Uterine smooth muscle cell (primary cell): ENCODE measurements at places on chromosomes 5 and 9. TPM values are rescaled to one million over a fixed set of nuclear protein-coding genes. Genes with fewer than 3 reads are reported as not detected.

MYMK gene
- total RNA-seq: not detected in 2 replicates

FRMD3 gene
- total RNA-seq: 0.87 and 1.4 TPM in 2 replicates

SLC46A2 gene
- total RNA-seq: not detected in 2 replicates

DBH gene
- total RNA-seq: not detected in 2 replicates

ACTBL2 gene
- 0.11 and 0.12 TPM in 2 replicates for total RNA-seq

OLFML2A gene
- total RNA-seq: 17.4 and 39.5 TPM in 2 replicates

SPATA24 gene
- total RNA-seq: 4.0 and 4.9 TPM in 2 replicates
